ENCODE measurements at places on chromosomes 11 and 22. TPM values are rescaled to one million over a fixed set of nuclear protein-coding genes. Genes with fewer than 3 reads are reported as not detected.
A peak's percentile ranks its signal among the peaks of the same experiment; 100 is the strongest.

GRCh38 chr11:82901165-82901921 is at the start of gene DDIAS:
TSS of gene DDIAS (plus strand) at chr11:82901736. CDS start at chr11:82914739, 13,003 bp downstream.
- DNase-seq = peak; percentile 99

DNA sequence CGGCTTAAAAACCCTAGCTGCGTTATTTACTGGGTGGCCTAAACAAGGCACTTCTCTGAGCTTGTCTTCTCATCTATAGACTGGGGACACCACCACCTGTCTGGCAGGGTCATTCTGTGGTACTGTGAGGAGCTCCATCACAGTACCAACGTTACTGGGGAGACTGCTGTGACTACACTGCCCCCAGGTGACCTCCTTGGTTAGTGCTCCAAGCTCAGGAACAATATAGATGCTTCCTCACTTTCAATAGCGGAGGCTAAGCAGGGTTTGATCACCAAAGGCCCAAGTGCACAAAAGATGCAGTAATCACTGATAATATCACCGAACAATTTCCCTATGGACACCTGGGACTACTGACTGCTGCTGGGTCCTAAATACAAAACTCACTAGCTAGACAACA is 18.8 kb downstream of the PRPF19 start:
- DNase-seq = peak; percentile 50

- no peak for DNase-seq
These were observed 11.2 kb upstream of the NCAM1 start for GRCh38 chr11:112949781-112950575.

DNA sequence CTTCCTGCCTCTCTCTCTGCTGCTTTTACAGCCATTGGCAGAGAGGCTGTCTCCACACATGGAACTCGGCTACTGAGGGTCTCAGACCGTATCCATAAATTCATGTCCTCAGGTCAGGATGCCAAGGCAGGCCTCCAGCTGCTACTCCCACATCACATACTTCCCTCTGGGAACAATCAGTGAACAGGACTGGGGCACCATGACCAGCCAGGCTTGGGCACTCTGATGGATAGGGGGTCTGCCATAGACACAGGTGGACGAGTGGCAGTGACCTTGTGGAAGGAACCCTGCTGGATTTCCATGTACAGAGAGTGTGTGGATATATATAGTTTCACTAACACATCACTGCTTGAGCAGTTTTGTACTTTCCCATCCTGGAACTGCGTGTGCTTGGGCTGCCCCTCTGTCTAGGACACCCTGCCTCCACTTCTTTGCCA is 97.7 kb upstream of the PARVA start:
- no peak for DNase-seq

DNA sequence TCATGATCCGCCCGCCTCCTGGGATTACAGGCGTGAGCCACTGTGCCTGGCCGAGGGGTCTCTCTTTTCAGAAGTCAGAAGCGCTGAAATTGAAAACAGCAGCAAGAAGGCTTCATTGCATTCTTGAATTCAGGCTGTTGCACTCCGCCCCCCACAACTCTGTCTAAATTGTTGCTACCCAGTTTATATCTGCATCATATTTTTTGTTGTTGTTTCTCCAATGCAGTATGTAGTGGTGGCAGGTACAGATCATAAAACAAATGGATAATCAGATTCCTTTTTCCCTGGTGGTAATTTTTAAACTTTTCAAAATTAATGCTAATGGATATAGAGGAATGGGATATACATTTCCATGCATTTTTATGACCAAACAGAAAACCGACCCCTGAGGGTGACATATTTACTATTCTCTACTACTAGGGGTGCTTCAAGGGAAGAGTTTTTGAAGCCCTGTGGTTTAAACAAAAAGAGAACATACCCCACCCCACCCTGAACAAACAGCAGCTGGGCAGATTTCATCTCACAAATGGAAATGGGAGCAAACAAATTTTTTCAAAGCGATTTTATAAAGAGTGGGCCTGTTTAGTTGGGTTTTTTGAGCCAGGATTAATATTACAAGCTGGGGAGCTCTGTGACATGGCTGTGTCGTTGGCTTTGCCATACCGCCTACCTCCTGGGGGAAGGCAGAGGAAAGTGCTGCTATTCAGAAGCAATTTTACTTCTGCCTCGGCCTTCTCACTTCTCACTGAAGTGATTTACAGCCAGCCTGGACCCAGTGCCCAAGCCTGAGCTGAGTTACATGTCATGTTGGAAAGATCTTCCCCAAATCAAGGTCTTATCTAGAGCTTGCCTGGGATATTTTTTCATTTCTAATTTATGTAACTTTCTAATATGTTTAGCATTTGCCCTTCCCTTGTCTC is 16.0 kb upstream of the TMA7B start:
- DNase-seq = no peak

DNA sequence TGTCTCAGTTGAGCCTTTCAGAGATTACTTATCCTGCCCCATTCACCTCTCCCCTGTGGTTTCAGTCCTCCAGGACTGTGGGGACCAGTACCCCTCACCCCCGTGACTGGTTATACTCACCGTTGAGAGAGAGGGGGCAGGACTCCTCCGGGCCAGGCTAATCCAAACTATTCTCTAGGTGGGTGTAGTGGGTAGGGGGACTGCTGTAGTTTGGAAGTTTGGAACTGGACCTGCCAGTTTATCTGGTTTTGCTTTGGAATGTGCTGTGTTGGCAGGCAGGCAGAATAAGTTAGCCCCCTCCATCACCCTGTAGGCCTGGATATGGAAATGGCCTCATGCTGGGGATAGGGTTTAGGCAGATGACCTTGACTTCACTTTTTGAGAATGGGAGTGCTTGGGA is 13.5 kb downstream of the TEAD1 start:
- no peak for DNase-seq

Gene CNGA4
- not detected for total RNA-seq

DNA sequence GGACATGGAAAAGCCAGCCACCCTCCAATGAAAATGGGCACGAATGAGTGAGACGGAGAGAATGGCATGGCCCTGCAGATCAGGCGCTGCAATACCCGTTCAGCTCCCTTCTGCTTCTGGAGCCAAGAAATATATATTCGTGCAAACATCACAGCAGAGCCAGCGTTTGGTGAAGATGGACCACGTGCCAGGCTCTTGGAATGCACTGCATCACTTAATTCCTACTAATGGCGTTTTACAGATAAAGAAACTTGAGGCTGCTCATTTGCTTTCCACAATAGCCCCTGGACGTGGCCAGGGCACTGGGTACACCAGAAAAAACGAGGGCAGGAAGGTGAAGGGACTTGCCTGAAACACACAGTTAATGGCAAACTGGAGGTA is 1.6 kb upstream of the FXYD2 start:
- DNase-seq = no peak

Gene POU2F3
- 2.1 TPM for total RNA-seq

DNA sequence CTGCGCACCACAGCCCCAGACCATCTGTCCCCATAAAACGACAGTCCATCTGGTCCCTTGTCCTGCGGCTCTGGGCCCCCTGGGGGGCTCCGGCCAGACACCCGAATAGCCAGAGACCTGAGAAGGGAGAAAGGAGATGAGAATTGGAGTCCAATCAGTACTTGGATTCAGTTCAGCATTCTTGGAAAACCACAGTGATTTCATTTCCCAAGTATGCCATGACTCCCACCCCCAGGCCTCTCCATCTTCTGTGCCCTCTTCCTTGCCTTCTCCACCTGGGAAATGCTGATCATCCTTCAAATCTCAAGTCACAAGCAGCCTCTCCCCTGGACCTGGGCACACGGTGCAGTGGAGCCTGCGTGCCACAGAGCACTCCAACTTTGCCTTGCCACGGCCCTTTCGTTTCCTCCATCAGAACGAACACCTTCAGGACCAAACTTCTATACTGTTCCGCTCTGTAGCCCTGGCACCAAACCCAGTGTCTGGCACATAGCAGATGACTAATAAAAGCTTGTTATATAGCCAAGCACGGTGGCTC is 10.9 kb upstream of the MFNG start:
- no peak for DNase-seq

Gene OR6A2
- total RNA-seq = 0.10 TPM

DNA sequence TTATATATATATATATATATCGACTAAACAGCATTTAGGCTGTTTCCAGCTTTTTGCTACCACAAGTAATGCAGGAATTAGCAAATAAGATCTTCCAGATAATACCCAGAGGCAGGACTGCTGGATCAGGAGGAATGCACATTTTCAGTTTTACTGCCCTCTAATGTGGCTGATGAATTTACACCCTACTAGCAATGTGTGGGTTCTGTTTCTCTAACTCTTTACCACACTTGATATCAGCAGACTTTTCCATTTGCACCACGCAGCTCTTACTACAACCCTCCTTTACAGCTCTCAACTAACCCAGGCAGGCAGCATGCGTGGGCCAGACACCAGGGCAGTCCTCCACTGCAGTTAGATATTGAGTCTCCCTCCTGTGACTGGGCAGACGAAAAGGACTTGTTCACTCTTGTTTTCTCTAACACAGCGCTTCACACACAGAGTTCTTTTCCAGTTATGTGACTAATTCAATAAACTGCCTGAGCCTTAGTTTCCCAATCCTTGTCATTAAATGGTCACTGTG is 67.7 kb downstream of the IGLL5 start:
- peak; percentile 7 for DNase-seq

- no peak for DNase-seq
These were observed 3.9 kb downstream of the RHBDD3 start for GRCh38 chr22:29263791-29264276.

DNA sequence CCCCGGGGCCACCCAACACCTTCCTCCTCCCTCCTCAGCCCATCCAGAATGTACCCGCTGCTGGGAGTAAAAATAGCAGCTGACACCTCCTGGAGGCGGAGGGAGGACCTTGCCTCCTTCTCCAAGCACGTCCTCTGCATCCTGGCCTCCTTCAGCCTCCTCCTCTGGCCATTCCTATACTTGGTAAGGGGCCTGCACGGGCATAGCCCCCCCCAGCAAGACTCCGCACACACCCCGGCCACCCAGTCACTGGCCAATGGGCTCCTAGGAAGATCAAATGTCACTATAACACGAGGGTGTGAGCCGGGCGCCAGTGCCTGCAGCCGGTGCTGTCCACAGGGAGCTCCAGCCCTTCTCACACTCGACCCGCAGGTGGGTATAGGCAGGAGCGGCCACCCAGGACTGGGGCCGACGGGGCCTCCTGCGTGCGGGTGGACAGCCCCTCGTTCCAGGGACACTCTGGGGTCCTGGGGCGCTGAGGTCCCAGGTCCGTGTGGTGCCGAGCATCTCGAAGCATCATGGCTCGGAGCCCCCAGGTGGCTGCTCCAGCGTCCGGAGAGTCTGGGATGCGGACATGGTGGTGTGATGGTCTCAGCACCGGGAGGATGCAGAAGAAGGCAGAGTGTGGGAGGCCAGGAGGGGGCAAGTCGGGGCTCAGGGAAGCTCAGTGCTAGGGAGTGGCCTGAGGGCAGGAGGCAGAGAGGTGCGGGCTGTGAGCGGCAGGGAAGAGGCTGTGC is at the start of gene TNNT3:
Gene TNNT3 (plus strand): TSS at position 313 of the 737 bp plus-strand sequence. CDS start 3,172 bp downstream, outside the sequence.
- DNase-seq = peak; percentile 87

GRCh38 chr22:23069502-23070357 is 589 bp upstream of the GNAZ start:
- DNase-seq = peak; percentile 93

DNA sequence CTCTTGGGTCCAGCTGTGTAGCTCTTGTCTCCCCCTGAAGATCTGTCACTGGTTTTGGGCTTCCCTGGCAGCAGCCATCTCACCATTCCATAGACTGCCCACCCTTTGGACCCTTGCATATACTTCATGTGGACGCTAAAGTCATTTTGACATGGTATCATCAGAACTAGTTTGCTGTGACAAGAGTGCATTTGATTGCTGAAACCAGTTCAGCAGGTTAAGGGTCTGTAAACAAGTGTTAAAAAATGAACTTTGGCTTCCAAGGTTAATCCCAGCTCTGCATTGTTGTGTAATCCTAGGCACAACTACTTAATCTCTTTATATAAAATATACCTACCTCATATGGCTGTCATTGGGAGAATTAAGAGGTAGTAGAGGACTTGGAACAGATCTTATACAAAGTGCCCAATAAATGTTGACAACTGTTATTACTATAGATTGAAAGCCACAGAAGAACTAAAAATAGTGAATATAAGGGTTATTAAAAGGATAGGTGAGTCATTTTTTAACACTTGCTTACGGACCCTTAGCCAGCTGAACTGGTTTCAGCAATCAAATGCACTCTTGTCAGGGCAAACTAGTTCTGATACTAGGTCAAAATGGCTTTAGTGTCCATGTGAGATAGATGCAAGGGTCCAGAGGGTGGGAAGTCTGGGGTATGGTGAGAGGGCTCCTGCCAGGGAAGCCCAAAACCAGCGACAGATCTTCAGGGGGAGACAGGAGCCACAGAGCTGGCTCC is 29.4 kb downstream of the CCDC90B start:
- DNase-seq = no peak

- no peak for DNase-seq
These were observed 67.5 kb downstream of the LHFPL7 start for GRCh38 chr22:24878969-24879368.

GRCh38 chr22:42788021-42788420 is 67.4 kb upstream of the A4GALT start:
- no peak for DNase-seq

DNA sequence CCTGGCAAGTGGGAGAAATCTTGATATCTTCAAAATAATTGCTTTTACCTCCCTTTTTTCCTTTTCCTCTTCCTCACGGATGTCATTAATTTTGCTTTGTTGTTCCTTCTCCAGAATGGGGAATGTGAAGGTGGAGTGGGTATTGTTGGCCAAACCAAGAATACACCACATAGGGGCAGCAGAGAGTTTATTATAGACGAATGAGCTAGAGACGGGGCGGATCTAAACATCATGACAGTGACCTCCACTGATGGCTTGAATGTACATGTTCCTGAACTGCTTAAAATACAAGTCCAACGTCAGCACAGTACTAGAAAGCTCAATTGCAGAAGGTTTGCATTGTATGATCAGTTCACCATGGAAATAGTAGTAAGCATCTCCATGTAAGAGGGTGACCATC is 122.3 kb upstream of the SNX19 start:
- peak; percentile 24 for DNase-seq

Gene PATE2
- not detected for total RNA-seq

- no peak for DNase-seq
These were observed 56.6 kb upstream of the WNT7B start for GRCh38 chr22:46033256-46034200.

DNA sequence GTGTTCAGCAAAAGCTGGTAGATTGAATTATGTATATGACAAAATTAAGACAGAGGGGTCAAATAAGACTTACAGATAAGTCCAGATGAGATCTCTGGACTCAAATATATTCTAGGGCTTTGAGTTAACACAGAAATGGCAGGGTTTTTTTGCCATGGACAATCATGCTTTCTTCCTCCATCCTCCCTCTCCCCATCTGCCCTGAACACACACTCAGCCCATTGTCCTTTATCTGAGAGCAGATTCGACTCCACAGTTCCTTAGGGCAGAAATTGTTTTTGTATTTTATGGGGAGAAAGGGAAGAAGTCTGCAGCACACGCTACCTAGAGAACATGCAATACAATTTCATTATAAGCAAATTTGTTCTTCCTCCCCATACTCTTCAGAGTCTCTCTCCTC is 86.8 kb downstream of the SLC1A2 start:
- DNase-seq = no peak

- DNase-seq = no peak
These were observed 21.4 kb downstream of the XRCC6 start for GRCh38 chr22:41642331-41643110.
